Activated CD4-positive, alpha-beta T cell treated with anti-CD3 and anti-CD28 coated beads for 36 hours (primary cell): ENCODE measurements at places on chromosomes 2 and 18.

GRCh38 chr2:232448304-232448690 is 7.7 kb upstream of the ALPI start:
- no peak for DNase-seq

DNA sequence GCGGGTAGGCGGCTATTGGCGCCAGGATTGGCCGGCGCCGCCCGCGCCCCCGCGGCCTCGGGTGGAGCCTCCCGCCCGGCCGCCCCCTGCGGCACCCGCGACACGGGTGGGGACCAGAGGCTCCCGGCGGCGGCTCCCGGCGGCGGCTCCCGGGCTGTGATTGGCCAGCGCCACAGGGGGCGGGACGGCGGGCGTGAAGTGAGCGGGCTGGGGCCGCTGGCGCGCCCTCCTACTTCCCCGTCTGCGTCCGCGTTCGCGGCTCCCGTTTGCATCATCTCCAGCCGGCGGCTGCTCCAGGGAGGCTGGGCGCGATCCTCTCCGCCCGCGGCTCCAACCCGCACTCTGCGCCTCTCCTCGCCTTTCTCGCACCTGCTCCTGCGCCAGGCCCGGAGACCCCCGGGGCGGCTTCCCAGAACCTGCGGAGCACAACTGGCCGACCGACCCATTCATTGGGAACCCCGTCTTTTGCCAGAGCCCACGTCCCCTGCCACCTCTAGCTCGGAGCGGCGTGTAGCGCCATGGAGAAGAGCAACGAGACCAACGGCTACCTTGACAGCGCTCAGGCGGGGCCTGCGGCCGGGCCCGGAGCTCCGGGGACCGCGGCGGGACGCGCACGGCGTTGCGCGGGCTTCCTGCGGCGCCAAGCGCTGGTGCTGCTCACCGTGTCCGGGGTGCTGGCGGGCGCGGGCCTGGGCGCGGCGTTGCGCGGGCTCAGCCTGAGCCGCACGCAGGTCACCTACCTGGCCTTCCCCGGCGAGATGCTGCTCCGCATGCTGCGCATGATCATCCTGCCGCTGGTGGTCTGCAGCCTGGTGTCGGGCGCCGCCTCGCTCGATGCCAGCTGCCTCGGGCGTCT is at the start of gene SLC1A4:
TSS of gene SLC1A4 (plus strand) at position 274 of the 856 bp plus-strand sequence. CDS start at position 519, 245 bp downstream.
- DNase-seq, result peak; percentile 93

DNA sequence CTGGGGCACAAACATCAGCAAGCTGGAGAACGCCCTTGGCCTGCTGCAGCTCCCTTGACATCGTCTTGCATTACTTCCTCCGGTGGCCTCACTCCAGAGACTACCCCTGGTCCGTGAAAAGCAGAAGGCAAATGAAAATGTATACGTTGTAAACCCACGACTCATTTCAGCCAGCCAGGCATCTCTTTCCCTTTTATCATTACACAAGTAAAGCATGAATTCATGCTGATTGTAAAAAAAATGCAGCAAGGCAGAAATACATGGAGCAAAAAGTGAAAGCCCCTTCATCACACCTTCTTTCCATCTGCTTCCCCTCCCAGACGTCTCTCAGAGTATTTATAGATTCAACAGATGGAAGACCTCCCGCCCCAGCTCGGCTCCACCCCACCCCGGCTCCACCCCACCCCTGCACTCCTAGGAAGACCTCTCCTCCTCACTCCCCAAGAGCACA is 41.6 kb upstream of the RALBP1 start:
- DNase-seq, result no peak

- no peak for DNase-seq
Measured at GRCh38 chr2:163558251-163559021, 177.4 kb downstream of the FIGN start.

DNA sequence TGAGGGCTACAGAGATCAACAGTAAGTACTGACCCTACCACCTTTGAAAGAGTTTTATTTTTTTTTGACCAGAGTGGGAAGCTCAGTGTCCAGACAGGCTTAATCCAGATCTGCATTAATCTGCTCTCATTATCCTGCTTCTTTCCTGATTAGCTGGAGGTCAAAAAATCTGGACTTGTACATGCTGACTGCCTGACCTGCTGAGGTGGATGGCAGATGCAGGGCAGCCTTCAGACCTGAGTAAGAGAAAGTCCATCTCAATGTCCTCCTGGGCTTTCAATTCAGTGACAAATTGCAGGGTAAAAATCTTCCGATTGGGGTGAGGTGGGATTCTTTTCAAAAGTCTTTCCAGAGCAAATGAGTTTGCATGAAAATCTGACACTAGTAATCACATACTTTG is 998.8 kb upstream of the PIK3C3 start:
- DNase-seq, result no peak

GRCh38 chr18:8359076-8359475 is 250.2 kb upstream of the RAB12 start:
- DNase-seq, result no peak

DNA sequence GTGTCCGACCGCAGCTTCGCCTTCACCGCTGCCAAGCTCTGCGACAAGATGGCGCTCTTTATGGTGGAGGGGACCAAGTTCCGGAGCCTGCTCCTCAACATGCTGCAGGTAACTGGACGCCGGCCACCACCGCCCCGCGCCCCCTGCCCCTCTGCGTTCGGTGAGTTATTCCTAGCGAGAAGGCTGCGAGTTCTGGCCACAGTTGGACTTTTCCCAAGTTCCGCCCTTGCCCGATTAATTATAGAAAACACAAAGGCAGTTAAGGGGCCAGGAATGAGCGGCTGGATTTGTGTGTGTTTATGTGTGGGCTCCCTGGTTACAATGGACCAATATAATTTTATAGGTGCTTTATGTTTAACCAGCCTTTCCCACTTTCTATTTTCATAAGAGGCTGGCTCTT is 189.2 kb downstream of the SMAD7 start:
- DNase-seq, result no peak

GRCh38 chr2:231359441-231359840 is 36.1 kb upstream of the B3GNT7 start:
- no peak for DNase-seq
